ENCODE measurements at places on chromosomes 5 and 9. TPM values are rescaled to one million over a fixed set of nuclear protein-coding genes. Genes with fewer than 3 reads are reported as not detected.

Gene AFAP1L1
- 121 TPM for total RNA-seq

Gene GLIPR2
- total RNA-seq: 49.3 TPM

Gene HAPLN1
- total RNA-seq: 1.6 TPM

Gene SLC46A2
- total RNA-seq: not detected

Gene PHF24
- 0.31 TPM for total RNA-seq

Gene OMD
- total RNA-seq: 18.0 TPM

Gene SOWAHA
- total RNA-seq: 0.10 TPM

Gene NFIB
- 161 TPM for total RNA-seq

Gene TMEM171
- total RNA-seq: 0.41 TPM

Gene NEUROG1
- total RNA-seq: not detected

Gene IRX1
- 1.6 TPM for total RNA-seq

Gene GLDC
- 1.6 TPM for total RNA-seq

Gene DIMT1
- total RNA-seq: 16.2 TPM

Gene IL3
- not detected for total RNA-seq

Gene FOXD4L3
- total RNA-seq: not detected

Gene IL9
- not detected for total RNA-seq

Gene LHFPL2
- total RNA-seq: 107 TPM

Gene CCNO
- total RNA-seq: not detected

Gene SEC61B
- total RNA-seq: 45.5 TPM

Gene SPINK4
- total RNA-seq: not detected

Gene GPRIN1
- total RNA-seq: 0.72 TPM

Gene LCN10
- not detected for total RNA-seq

Gene ACSL6
- 2.5 TPM for total RNA-seq

Gene WDR38
- not detected for total RNA-seq

Gene ZNF618
- 10.8 TPM for total RNA-seq

Gene ADAMTS6
- total RNA-seq: 8.1 TPM

Gene SLC25A2
- not detected for total RNA-seq

Gene ACO1
- total RNA-seq: 35.2 TPM

Gene FAM151B
- total RNA-seq: 9.8 TPM

Gene CEP72
- total RNA-seq: 7.7 TPM

Gene LCN12
- 0.82 TPM for total RNA-seq

Gene DBH
- total RNA-seq: 0.10 TPM

Gene MAP1B
- total RNA-seq: 116 TPM

Gene CCDC171
- 8.7 TPM for total RNA-seq

Gene SPAAR
- 1.8 TPM for total RNA-seq

Gene CBY3
- not detected for total RNA-seq

Gene CSF2
- not detected for total RNA-seq

Gene LRRC19
- total RNA-seq: not detected

Gene CDH9
- total RNA-seq: not detected

Gene MAT2B
- total RNA-seq: 64.5 TPM
